Activated CD4-positive, alpha-beta T cell treated with anti-CD3 and anti-CD28 coated beads for 36 hours (primary cell): ENCODE measurements at places on chromosomes 1 and 21. TPM values are rescaled to one million over a fixed set of nuclear protein-coding genes. Genes with fewer than 3 reads are reported as not detected.

GRCh38 chr1:15352128-15352957, 57.3 kb upstream of the EFHD2 start:
- no peak overlapping the region for H3K4me3 ChIP-seq
- H3K27ac ChIP-seq, result peak overlapping the region; percentile 61
- peaks cover 8% of the 10 kb centered on the region for H3K27me3 ChIP-seq
- H3K4me1 ChIP-seq, result peaks cover 39% of the 10 kb centered on the region

DNA sequence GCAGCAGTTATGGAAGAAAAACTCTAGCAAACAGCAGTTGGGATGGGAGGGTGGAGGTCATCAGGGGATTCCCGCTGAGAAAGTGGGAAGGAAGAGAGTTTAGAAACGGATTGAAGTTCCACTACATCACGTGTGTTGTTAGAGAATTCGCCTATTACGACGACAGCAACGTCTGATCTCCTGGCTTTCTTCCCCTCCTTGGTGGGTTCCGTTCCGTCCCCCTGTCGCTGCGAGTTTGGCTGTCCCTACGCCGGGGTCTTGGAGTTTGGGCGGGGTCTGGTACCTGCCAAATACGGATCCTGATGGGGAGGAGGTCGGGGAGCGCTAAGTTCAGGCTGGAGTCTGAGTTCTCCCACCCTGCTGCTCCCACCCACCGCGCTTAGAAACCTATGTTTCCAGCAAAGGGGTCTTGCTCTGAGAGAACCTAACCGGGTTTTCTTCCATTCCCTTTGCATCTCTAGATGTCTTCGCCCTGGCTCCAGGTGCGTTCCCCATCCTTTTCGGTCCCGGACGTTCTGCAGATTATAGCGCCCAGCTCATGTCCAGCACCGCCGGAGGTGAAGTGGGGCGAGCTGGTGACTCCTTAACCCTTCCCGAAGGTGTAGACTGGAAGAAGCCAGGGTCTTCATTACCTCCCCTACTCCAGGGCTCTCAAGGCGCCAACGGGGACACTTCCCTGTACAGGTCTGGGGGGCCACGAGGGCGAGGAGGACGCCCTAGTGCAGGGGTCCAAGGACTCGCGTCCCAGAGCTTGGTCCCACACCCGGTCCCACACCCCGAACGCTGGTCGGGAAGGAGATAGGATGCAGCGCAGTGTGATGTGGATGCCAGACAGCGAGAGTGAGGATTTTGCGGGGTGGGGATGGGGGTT, 641 bp upstream of the KCNK2 start:
- no peak overlapping the region for H3K27ac ChIP-seq
- H3K36me3 ChIP-seq, result no peaks in the 10 kb centered on the region

DNA sequence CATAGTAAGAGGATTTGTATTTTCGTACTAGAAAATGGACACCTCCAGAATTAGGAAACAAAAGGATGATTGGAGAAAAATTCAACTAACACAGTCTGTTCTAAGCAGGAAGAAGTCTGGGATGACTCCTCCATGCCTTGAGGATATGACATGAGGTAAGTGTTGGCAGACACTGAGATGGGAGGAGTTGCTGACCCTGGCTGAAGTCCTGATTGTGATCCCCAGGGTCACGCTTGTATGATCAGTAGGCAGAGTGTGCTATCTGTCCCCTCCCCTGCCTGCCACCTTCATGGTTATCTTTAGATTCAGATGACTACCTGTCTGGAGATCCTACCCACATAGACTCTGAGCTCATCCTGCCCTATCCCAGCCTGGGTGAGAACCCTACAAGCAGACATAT, 249.1 kb downstream of the C1orf94 start:
- no peak overlapping the region for H3K27ac ChIP-seq
- no peaks in the 10 kb centered on the region for H3K36me3 ChIP-seq
- DNase-seq, result no peak

- DNase-seq, result no peak
- no peak overlapping the region for H3K4me3 ChIP-seq
- peaks cover 6% of the 10 kb centered on the region for H3K4me1 ChIP-seq
- peaks cover 28% of the 10 kb centered on the region for H3K36me3 ChIP-seq
Observed at GRCh38 chr1:175162955-175163354, 29.6 kb downstream of the KIAA0040 start.

The GPR89B gene
- total RNA-seq, result 21.1 TPM

The HCRTR1 gene
- total RNA-seq, result not detected

The CCNL2 gene
- 73.6 TPM for total RNA-seq

The FOXD2 gene
- total RNA-seq, result 0.05 TPM
